ENCODE measurements at places on chromosomes 2 and 18. TPM values are rescaled to one million over a fixed set of nuclear protein-coding genes. Genes with fewer than 3 reads are reported as not detected.

Gene SCN3A
- total RNA-seq: not detected

Gene TPRKB
- total RNA-seq: 31.2 TPM

Gene FAM161A
- total RNA-seq: 2.5 TPM

Gene LIPG
- total RNA-seq: 4.5 TPM

Gene DCDC2C
- not detected for total RNA-seq

Gene SERPINB7
- not detected for total RNA-seq

Gene NTSR2
- not detected for total RNA-seq

Gene KCNE4
- total RNA-seq: 1.6 TPM

Gene ALLC
- total RNA-seq: not detected

Gene TMEM127
- total RNA-seq: 19.5 TPM

Gene CHRNA1
- total RNA-seq: under 0.01 TPM

Gene TMEM163
- not detected for total RNA-seq

Gene HOXD10
- total RNA-seq: 2.7 TPM

Gene INHA
- total RNA-seq: 0.37 TPM

Gene DNAH7
- 0.73 TPM for total RNA-seq

Gene PJVK
- 0.73 TPM for total RNA-seq

Gene RAX
- not detected for total RNA-seq

Gene TRAPPC12
- total RNA-seq: 66.9 TPM

Gene CTDP1
- total RNA-seq: 17.6 TPM

Gene GCA
- total RNA-seq: 1.8 TPM

Gene TTC31
- 12.9 TPM for total RNA-seq

Gene TOGARAM2
- 0.37 TPM for total RNA-seq

Gene C2orf66
- under 0.01 TPM for total RNA-seq

Gene RESP18
- total RNA-seq: not detected

Gene MAP3K19
- total RNA-seq: not detected

Gene EIF2AK2
- total RNA-seq: 29.0 TPM

Gene POTEJ
- not detected for total RNA-seq

Gene NFU1
- total RNA-seq: 23.9 TPM

Gene UGT1A5
- not detected for total RNA-seq

Gene NGEF
- 6.2 TPM for total RNA-seq

Gene PPP1R1C
- not detected for total RNA-seq

Gene STK17B
- 19.8 TPM for total RNA-seq

Gene CNTNAP5
- total RNA-seq: not detected

Gene TCF7L1
- total RNA-seq: 2.2 TPM

Gene CGREF1
- 14.3 TPM for total RNA-seq

Gene SOS1
- total RNA-seq: 13.5 TPM

Gene CDH2
- total RNA-seq: 1.1 TPM

Gene PSMG2
- total RNA-seq: 103 TPM

Gene ACKR3
- 1.2 TPM for total RNA-seq

Gene MROH2A
- not detected for total RNA-seq
